Activated gamma-delta T cell (primary cell): ENCODE measurements at places on chromosomes 3 and 15.

DNA sequence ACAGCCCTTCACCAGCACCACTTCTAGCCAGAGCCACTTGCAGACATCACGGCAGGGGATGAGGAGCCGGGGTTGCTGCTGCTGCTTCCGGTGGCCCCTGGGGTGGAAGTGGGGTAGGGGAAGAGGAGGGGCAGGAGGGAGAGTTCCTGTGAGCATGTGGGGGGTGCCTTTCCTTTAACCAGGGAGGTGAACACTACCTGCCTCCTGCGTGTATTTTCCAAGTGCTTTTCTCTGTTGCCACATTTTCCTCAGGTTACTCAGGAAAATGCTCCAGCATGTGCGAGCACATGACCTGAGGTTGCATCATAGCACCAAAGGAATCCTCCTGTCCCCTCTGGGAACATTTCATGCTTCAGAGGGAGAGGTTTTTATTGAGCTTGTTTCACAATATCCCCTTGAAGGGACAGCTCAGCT lies 12.2 kb upstream of the SACM1L start:
- peak; percentile 27 for DNase-seq

DNA sequence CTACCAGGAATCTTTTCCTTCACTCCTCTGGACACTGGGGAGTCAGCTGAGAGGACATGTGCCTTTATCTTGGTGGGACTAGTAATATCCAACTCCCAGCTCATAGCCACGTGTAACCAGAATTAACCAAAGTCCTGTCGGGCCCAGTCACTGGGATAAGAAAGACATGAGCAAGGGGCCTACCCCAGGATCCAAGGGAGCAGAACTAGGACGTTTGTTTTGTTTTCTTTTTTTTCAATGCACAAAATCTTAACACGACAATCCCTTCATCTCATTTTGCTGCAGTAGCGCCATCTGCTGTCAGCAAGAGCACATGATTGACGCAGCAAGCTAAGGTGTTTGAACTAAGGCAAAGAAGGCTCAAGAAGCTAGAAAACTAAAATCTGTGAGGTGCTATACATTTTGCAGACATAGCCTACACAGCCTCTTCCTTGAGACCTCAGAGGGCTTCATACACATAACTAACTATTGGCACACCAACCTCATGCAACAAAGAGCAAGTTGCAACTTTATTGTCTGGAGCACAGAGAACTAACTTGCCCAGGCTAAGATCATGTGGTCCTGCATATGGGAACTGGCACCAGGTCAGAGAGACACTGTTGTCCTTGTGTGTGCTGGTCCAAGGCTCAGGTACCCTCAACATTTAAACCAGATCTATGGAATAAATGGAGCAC lies 43.6 kb downstream of the RLBP1 start:
- no peak for DNase-seq

GRCh38 chr3:37554364-37554763 lies 307.3 kb upstream of the CTDSPL start:
- no peak for DNase-seq

DNA sequence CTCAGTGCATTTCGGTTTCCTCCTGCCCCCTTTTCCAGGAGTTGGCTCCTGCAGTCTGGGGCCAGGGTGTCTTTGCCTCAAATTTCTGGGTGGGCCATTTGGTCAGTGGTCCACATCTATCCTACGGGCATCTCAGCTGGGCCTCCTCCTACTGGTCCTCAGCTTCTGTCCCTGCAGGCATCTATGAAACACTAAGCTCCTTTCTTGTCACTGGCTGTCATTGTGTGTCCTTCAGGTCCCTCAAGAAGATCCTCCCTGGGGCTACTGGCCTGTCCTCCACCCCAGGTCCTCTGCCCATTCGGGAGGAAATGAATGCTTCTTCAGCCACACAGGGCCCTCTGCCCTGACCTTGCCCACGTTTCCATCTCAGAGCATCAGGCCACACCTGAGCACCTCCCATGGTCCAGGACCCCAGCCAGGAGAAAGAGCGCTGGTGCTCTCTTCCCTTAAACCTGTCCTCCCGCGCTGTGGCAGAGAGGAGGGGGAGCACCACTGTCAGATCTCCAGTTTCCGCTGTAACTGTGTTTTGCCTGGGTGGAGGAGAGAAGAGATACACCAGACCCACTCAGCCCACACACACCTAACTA lies 1.8 kb downstream of the PRR23E start:
- DNase-seq = no peak

DNA sequence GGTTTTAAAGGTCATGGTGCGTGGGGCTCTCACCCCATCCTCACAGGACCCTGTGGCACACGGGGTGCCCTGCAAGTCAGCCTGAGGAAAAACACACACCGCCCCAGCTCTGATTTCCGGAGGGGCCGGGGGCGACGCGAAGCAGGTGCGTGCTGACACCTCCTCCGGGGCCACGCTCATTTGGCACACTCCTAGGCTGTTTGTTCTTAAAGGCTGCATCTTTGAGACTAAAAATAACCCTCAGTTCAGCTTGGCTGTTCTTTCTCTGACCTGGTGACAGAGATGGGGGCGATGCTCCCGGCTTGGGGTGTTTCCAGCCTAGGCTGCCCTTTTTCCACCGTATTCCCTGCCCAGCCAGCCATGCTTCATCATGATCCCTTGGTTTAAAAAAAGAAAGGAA lies 141.5 kb upstream of the TPM1 start:
- DNase-seq = no peak

DNA sequence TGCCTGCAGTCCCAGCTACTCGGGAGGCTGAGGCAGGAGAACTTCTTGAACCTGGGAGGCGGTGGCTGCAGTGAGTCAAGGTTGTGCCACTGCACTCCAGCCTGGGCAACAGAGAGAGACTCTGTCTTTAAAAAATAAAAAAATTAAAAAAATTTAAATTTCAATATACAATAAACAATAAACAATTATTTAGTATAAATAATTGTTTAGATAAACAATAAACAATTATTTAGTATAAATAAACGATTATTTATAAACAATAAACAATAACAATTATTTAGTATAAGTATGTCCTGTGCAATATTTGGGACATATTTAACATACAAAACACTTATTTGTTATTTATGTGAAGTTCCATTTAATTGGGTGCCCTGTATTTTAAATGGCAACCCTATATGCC lies 119.6 kb downstream of the XXYLT1 start:
- DNase-seq = no peak

DNA sequence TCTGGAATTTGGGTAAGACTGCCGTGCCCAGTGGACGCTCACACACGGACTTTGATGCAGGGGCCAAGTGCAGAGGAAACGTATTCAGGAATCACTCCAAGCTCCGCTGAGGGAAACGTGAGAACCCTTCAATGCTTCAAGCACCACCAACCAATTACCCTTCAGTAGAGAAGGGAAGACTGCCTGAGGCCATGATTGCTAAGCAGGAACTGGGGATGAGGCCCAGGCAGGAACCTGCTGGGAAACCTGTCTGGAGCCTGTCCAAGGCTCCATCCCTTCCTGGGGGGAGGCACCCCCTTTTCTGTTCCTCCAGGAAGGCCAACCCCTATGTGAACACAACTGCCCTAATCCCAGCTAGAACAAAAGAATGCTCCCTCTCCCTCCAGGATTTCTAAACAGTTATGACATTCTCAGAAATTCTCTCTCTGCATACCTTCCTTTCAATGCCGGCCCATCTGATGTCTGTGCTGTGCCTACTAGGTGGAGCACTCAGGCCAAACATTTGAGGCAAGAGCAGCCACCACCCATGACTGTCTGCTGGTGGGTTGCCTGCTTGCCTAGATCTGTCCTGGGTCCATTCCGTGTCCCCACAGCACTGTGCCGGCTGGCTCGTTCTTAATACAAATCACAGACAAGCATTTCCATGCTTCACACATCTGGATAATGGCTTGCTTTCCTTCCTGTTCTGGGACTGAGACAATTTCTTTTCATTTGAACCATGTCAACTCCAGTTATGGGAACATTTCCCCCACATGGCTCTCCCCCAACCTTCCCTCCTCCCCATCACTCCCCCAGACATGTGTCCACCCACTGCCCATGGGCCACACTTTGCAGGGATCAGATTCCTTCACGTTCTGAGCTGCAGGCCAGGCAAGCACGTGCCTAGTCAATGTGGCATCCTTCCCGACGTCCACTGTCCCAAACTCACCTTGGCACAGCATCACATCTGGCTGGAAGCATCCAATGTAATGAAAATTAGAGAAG lies 149.4 kb downstream of the ADAMTS17 start:
- no peak for DNase-seq

DNA sequence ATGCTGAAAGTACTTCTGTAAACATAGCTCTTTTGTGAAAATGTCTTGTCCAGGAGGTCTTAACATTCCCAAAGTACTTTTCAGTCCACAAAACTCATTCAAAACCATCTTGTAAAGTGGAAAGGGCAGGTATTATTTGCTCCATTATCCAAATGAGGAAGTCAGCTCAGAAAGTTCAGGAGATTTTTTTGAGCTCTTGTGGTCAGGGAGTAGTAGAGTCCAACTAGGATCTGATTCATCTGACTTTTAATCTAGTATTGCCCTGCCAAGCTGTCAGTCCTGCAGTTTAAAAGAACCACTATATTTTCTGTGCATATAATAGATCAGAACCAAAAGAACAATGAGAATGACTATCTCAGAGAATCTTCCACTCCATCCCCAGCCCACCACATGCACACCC lies 83.5 kb downstream of the FOXB1 start:
- DNase-seq = no peak

GRCh38 chr3:62500556-62501288 lies 127.4 kb upstream of the FEZF2 start:
- no peak for DNase-seq

DNA sequence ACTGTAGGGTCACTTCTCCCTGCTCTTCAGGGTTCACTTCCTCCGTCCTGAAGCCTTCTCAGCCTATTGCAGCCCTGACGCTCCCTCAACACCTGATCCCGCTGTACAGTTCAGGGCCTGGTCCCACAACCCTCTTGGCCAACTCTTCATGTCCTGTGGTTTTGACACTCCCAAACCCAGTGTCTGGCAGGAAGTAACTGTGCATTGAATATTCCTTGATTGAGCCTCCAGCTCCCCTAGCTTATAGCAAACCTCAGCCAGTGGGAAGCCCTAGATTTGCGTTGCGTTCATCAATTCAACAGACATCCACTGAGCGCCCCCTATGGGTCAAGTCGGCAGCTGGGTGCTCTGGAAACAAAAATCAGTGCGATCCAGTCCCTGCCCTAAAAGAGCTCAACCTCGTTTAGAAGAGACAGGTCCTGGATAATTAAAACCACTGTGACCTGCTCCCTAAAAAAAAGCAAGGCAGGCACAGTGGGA lies 13.5 kb downstream of the UBAP1L start:
- no peak for DNase-seq

DNA sequence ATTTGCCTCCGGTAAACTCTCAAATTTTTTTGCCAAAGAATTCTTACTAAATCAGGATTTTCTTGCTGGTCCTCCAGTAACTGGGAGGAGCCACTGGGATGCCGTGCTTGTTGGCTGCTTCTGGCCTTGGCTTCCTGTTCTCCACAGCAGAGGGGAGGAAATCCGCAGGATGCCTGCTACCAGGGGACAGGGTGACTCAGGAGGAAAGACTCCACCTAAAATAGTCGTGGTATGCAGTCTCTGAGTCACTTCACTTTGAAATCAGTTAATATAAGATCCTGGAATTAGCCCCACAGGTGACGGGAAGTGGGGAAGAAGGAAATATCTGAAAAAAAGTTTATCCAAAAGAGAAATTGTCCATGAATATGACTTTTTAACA lies 6.5 kb upstream of the TM4SF18 start:
- DNase-seq = no peak

GRCh38 chr15:63716929-63717328 lies 116.8 kb downstream of the HERC1 start:
- no peak for DNase-seq

GRCh38 chr3:50122661-50123391 lies 32.3 kb upstream of the SEMA3F start:
- DNase-seq = no peak

GRCh38 chr3:155619118-155619915 lies 125.6 kb downstream of the PLCH1 start:
- DNase-seq = no peak

DNA sequence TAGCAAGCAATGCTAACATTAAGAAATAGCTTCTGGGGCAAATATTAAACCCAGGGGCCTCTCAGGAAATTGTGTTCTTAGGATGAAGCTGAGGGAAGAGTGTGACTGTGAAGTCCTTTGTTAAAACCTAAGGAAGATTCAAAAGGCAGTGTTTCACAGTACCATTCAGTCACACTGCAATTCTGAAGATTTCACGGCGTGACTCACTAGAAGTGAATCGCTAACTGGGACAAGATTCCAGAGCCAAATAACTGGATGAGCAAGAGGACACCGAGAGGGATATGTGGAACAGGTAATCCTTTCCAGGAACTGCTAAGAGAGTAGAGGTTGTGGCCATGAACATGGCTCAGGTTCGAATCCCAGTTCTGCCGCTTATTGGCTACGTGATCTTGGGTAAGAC lies 61.8 kb upstream of the SMAD3 start:
- no peak for DNase-seq

- no peak for DNase-seq
These were observed 25.2 kb downstream of the NR2F2 start for GRCh38 chr15:96355568-96356187.

DNA sequence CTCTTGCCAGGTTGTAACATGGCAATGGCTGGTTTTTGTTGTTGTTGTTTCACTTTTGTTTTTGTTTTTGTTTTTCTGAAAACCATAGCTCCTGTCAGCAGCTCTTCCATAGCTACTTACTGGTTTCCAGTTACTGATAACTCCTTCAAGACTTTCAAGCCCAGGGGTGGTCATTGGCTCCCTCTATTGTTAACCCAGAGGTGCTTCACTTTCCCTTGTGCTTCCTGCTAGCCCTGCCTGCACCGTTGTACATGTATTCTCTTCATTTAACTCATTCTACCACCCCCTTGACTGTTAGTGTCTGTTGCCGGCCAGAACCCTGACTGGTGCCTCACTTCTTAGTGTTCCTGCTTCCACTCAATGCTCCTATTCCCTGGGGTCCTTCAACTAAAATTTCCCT lies 4.2 kb upstream of the TRAT1 start:
- DNase-seq = no peak

DNA sequence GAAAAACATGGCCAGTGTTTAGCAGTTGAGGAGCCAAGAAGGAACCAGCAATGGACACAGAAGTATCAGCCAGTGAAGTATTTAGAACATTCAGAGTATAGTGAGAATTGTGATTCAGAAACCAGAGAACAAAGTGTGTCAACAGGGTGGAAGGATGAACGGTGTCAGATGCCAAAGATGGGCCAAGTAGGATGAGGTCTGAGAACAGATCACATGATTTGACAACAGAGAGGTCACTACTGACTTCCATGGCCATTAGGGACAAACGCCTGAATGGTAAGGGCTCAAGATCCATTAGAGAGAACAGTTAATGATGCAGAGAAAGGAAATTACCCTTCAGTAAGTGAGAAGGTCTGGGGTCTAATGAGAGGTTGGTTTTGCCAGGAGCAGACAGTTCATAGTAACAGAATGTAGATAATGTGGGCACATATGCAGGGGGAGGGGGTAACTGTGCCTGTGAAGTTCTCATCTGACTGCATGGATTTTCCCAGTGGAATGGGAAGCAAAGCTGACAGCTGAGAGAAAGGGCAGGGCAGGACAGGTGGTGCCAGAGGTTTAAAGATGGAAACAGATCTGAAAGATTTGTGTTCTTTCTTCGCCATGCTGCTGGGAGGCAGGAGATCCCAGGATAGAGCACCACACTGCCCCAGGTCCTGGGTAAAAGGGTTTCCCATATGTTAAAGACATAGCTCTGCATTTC lies 4.8 kb upstream of the ACAD9 start:
- no peak for DNase-seq
